Stimulated activated CD8-positive, alpha-beta memory T cell treated with anti-CD3 and anti-CD28 coated beads, Interleukin-4, amount 100 ng/mL, for 24 hours (primary cell): ENCODE measurements at places on chromosomes 4 and X.

DNA sequence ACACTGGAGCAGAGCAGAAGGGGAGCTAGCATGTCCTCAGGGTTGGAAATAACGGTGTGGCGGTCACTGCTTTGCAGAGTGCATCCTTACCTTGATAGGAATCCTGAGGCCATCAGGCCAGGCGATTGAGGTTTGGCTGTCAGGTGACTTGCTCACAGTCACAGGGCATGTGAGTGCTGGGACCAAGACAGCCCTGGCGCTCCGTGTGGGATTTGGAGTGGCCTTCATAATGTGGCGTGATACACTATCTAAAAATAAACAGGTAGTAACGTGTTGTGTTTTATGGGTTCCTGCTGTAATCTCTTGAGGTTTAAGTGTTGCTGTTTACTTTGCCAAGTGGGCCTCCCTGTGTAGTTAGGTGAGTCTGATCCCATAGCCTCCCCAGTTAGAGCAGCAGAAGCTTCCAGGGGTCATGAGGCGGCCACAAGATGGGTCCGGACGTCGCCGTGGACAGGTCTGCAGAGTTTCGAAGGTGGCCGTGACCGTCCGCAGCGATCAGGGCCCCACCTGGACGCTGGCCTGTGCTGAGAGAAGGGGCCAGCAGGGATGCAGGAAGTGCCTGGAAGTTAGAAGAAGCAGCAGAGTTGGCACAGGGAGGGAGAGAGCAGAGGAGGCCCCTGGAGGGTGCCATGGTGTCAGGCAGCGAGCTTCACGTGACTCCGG is 27.7 kb downstream of the RGS12 start:
- DNase-seq: no peak

DNA sequence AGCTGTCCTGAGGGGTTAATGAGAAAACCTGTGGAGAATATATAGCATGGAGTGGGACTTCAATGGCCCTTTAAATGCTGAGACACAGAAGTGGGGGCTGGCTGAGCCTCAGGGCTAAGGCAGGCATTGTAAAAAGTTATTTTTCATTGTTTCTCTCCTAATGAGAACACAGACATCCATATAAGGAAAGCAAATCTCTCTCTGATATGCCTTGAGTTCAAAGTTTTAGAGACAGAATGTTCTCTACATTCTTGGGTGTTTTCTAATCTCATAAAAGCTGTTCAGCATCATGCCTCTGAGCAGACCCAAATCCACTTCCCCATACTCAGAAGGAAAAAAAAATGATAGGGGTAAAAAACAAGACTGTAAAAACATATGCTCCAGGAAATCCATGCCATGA is 16.8 kb upstream of the RAB40A start:
- DNase-seq: no peak

GRCh38 chr4:48896845-48897244 is 9.7 kb downstream of the OCIAD2 start:
- DNase-seq: no peak

DNA sequence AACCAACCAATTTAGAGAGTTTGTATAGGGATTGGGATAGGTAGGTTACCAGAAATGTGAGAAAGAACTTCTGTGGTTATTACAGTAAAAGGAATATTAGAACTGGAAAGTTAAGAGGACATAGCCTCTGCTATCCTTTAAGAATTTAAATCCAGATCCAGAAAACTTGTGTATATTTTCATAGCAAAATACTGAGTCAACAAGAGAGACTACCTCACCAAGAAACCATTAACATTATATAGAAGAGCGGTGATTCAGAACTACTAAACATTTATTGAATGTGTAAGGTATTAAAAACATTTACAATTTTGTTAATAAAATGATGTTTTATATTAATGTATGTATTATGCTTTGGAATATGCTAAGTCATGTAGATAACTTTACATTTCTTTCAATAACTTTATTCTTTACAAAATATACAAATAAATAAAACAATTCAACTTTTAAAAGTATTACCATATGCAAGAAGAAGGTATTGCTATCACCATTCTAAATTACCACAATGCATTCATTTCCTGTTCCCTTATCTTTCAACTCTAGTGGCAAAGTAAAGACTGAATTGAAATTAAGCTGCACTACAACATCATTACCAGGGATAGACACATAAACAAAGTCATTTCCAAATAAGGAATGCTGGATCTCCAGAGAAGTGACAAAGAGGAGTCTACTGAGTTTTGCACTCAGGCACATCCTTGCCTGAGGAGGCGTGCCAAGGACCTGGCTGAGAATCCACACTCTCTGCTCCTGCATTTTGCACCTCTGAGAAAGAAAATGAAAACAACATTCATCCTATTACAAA is 6.1 kb upstream of the BDH2 start:
- no peak for DNase-seq
